Activated CD4-positive, alpha-beta T cell treated with anti-CD3 and anti-CD28 coated beads, Interleukin-2, amount 10 ng/mL, durations not matched to agents 24 days and 14 days (primary cell): ENCODE measurements at places on chromosomes 2 and 18.

DNA sequence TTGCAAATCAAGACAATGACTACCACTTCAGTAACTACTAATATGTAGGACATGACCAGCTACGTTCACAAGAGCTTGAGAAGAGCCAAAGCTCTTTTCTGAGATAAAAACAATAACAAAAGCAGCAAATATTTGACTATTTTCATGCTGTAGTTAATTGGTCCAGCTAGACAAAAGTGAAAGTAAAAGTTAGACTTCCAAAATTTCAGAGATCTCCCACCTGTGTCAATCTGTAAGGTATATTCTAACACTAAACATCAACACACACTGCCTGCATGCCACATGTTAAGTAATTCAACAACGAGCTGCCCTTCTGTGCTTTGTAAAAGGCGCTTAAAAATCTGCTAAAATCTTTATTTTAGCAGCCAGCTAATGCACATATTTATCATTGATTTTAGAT is 185.9 kb downstream of the SLC39A10 start:
- DNase-seq: no peak

- peak; percentile 55 for DNase-seq
These were observed 115.1 kb downstream of the CAPN13 start for GRCh38 chr2:30691948-30692828.

- no peak for DNase-seq
These were observed 51.6 kb downstream of the APOB start for GRCh38 chr2:20992201-20992711.

DNA sequence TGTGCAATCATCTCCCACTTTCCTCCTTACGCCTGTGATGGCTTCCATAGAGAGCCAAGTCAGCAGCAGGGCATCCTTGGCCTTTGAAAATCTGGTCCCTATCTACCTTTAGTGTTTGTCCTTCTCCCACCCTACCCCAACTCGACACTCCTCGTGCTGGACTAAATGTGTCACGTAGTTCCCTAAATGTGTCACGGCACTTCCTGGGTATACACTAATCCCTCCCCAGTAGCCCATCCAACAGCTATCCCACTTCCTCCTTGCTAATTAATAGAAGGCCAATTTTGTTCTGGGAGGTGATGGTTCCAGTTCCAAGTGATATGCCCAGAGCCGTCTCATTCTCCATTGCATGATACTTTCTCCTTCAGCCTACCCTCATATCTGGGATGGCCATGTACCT is 36.5 kb upstream of the ZFP36L2 start:
- DNase-seq: no peak

- no peak for DNase-seq
These were observed 264.0 kb upstream of the CHST9 start for GRCh38 chr18:27449104-27449503.

DNA sequence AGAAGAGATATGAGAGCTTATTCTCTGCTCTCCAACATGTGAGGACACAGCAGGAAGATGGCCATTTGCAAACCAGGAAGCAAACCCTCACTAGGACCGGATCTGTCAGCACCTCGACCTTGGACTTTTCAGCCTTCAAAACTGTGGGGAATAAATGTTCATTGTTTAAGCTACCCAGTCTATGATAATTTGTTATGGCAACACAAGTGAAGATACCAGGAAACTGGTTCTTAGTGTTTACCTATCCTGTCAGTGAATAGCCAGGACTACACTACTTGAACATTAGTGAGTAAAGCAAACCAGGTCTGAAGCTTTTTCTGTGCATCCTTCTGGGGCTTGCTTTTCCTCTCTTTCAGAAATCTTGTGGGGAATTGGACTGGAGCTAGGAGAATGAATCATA is 44.4 kb upstream of the BARD1 start:
- DNase-seq: no peak

DNA sequence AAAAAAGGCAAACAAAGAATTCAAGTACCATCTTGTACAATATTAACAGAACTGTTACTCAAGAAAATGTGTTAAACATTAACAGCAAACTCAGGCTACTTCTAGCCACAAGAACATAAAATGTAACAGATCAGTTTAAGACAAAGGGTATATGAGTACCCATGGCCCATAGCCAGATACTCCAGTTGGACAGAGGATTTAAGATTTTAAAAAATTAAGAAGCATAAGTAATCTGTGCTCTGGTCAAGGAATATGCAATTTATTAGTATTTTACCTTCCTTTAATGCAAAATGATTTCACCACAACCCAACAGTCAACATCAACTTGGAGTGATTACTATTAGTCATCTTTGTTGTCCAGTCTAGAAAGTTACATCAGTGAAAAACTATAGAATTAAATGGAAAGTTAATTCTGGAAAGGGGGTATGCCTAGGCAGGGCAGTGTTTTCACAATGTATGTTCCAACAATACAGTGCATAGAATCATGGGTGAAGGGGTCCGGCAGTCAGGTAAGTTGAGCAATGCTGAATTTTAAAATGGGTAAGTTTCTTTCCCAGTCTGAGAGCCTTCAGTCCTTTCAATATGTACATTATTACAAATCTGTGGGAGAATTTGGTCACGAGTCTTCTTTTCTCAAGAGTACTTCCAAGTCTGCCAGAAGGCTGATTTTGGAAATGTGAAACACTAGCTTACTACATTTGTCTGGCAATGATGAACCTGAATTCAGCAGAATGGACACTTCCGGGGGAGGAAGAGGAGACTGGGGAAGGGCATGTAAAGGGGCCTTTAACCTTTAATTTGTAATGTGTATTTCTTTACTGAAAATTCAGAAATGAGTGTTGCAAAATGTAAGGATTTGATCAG is 34.5 kb downstream of the SFT2D3 start:
- DNase-seq: no peak

GRCh38 chr2:18178736-18179349 is 300.4 kb downstream of the KCNS3 start:
- peak; percentile 78 for DNase-seq

GRCh38 chr2:143357966-143358365 is 228.7 kb downstream of the ARHGAP15 start:
- no peak for DNase-seq

DNA sequence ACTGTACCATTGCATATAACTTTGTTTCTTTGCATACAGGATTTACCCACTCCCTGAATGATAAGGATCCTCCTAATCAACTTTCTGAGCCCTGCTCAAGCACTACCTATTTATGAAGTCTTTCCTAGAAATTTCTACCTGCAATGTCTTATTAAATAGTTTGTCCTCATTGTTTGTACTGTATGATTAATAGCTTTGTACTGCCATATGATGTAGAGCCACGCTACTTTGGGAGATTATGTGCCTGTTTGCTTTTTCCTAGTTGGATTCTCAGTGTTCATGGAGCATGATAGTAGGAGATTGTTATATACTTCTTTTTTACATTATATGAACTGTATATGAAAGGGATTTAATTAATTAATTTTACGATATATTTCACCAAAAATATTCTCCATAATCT is 327.1 kb upstream of the GALNT5 start:
- DNase-seq: no peak

- no peak for DNase-seq
These were observed 23.1 kb downstream of the COL3A1 start for GRCh38 chr2:188997263-188997662.

- DNase-seq: no peak
These were observed 9.1 kb upstream of the ATG16L1 start for GRCh38 chr2:233242231-233242927.

- DNase-seq: no peak
These were observed 19.1 kb downstream of the MXD1 start for GRCh38 chr2:69933839-69934613.

DNA sequence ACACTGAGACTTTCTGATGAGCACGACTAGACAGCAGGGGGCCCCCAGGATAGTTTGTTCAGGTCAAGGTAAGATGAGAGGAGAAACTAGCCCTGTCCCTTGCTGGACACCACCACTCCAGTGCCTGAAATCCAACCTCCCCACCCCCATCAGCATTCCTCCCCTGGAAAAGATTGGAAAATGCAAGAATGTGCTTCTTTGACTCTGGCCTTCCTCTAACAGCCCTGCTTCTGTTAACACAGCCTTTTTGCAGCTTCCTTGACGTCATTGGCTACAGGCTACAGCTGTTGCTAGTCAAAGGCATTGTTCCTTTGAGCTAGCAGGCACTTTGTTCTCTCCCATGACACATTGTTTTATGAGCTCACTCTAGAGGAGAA is 20.1 kb upstream of the LTBP1 start:
- no peak for DNase-seq

- DNase-seq: no peak
These were observed 116.4 kb upstream of the PPP1CB start for GRCh38 chr2:28635191-28635611.

- no peak for DNase-seq
These were observed 50.5 kb downstream of the OSBPL6 start for GRCh38 chr2:178244777-178245176.

DNA sequence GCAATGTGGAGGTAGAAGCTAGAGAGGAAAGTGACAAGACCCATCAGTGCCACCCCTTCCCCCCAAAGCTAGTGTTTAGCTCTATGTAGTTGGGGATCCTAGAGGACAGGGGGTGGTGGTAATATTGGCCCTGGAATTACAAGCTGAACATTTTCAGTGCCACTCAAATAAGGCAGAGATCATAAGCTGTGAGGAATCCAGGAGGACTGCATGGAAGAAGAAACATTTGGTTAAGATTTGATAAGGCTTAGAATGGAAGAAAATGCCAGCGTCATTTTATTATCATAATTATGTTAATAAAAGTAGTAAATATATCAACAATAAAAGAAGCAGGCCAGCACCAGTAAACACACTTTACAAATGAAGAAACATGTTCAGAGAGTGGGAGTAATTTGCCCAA is 33.7 kb downstream of the KCNK3 start:
- no peak for DNase-seq

- no peak for DNase-seq
These were observed 222.1 kb upstream of the SMAD2 start for GRCh38 chr18:48152549-48152948.

DNA sequence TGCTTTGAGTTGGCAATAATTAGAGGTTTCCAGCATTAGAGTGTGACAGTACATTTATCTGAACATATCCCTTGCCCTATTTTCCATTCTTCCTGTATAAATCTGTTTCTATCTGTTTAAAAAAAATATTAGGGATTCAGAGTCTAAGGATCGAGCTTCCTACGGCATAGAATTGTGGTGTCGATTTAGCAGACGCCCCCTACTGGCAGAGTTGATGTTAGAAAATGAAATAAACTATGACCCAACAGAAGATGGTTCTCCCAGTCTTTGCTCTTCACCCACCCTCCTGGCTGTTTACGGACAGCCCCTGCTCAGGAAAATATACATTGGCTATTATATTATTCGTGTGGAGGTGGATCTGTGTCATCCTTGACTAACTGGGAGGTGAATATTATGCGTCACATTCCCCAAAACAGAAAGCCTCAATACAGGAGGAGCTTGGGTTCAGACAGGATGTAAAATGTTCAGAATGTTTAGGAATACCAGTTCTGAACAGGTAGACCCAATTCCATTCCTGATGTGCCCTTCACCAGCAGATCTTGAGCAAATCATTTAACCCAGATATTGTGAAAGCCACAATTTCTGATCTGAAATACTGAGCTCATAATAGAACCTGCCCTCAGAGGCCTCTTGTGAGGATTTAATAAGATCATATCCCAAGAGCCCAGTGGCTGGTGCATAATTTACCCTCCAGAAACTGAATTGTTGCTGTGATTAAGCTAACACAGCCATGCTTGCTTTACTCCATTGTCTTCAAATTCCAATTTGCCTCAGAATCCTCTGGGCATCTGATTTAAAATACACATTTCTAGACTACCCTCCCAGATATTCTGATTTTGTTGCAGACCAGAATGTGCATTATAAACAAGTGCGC is 10.8 kb upstream of the ERMN start:
- peak; percentile 80 for DNase-seq

GRCh38 chr2:392926-393280 is 105.0 kb upstream of the ALKAL2 start:
- DNase-seq: peak; percentile 58

DNA sequence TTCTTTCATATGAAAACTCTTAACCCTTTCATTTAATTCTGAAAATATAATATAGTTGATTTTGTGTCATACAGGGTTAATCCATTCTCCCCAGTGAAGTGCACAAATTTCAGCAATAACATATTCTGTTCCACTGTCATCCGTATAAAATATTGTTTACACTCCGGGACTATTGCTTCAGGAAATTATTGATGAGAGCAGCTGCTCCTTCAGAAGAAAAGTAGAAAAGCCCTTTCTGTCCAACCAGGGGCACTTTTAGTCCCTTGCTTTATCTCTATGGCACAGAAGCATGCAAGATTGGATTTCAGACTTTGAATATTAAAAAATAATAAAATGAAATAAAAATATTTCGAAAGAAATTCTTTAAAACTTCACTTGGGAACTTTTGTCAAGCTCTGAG is 535.7 kb upstream of the SLC39A10 start:
- no peak for DNase-seq

DNA sequence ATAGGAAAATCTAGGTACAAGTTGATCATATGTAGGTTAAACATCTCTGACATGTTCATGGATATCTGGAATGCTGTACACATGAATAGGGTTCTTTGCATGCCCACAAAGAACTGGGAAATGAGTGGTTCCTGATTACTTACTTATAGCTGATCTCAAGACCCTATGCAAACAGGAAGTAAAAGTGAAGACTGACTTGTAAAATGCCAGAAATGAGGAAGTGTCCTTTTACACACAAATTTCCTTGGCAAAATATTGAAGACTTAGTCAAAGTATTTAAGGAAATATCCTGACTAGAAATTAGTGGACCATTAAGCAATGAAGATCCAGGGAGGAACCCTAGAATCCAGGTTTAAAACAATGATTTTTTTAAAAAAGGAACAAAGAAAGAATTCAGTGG is 203.7 kb upstream of the DLGAP1 start:
- no peak for DNase-seq

DNA sequence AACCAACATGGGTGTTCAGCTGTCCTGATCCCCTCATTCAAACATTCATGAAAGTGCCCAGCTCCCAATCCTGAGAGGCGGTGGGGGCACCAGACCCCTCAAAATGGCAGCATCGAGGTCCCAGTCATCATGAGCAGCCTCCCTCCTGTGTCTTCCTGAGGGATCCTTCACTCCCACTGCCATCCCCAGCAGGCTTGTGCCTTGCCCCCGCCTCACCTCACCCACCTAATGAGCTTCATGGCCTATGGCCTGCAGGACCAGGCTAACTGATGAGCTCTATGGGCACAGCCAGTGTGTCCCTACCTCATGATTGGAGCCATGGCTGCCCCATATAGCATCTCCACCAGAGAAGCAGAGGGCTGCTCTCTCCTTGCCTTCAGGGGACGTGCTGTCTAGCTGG is 47.3 kb upstream of the SLC14A2 start:
- no peak for DNase-seq
